Subcutaneous preadipocyte (primary cell): ENCODE measurements at places on chromosomes 12 and 14. TPM values are rescaled to one million over a fixed set of nuclear protein-coding genes. Genes with fewer than 3 reads are reported as not detected.

TOMM20L gene
- total RNA-seq: not detected in 2 replicates

CDCA3 gene
- total RNA-seq: 29.4 and 36.4 TPM in 2 replicates

PIWIL1 gene
- not detected in 2 replicates for total RNA-seq

A2ML1 gene
- total RNA-seq: under 0.01 TPM in 1 of 2 replicates, not detected in the other

BCL11B gene
- 0.20 and 0.37 TPM in 2 replicates for total RNA-seq

ARHGDIB gene
- total RNA-seq: 2.9 and 3.9 TPM in 2 replicates

RNASE11 gene
- total RNA-seq: not detected in 2 replicates

OSGEP gene
- 41.2 and 43.0 TPM in 2 replicates for total RNA-seq

KLRK1 gene
- total RNA-seq: not detected in 2 replicates

SELPLG gene
- total RNA-seq: 0.73 and 0.98 TPM in 2 replicates

GPR84 gene
- total RNA-seq: not detected in 2 replicates

OR4E2 gene
- not detected in 2 replicates for total RNA-seq

MUCL1 gene
- total RNA-seq: not detected in 2 replicates

MYBPC1 gene
- total RNA-seq: not detected in 2 replicates

INTS13 gene
- total RNA-seq: 47.4 and 63.5 TPM in 2 replicates

FZD10 gene
- total RNA-seq: 1.1 TPM in 1 of 2 replicates, not detected in the other

SYCP3 gene
- total RNA-seq: 0.39 TPM in 1 of 2 replicates, not detected in the other

MYO1A gene
- 0.73 TPM in 1 of 2 replicates, not detected in the other for total RNA-seq

AGAP2 gene
- under 0.01 and 0.39 TPM in 2 replicates for total RNA-seq

RPL10L gene
- total RNA-seq: not detected in 2 replicates

ANKS1B gene
- total RNA-seq: 5.9 and 14.3 TPM in 2 replicates

SPIC gene
- total RNA-seq: not detected in 2 replicates

TAS2R8 gene
- total RNA-seq: under 0.01 TPM in 1 of 2 replicates, not detected in the other

PABPN1 gene
- total RNA-seq: 52.4 and 55.9 TPM in 2 replicates
